Fibroblast of lung (primary cell): ENCODE measurements at places on chromosomes 1 and 21. TPM values are rescaled to one million over a fixed set of nuclear protein-coding genes. Genes with fewer than 3 reads are reported as not detected.
A peak's percentile ranks its signal among the peaks of the same experiment; 100 is the strongest.

Gene MEX3A
- total RNA-seq: 1.5 and 1.7 TPM in 2 replicates

Gene HAPLN2
- total RNA-seq: not detected in 2 replicates

Gene MACO1
- total RNA-seq: 16.9 and 17.5 TPM in 2 replicates

Gene POU2F1
- total RNA-seq: 3.6 and 4.3 TPM in 2 replicates

Gene EXO1
- 1.3 and 3.0 TPM in 2 replicates for total RNA-seq

Gene DMBX1
- not detected in 2 replicates for total RNA-seq

Gene ERICH3
- under 0.01 and 0.17 TPM in 2 replicates for total RNA-seq

Gene HSD3B2
- not detected in 2 replicates for total RNA-seq

Gene WNT4
- total RNA-seq: under 0.01 TPM in 1 of 2 replicates, not detected in the other

Gene DIPK1A
- 8.2 and 19.7 TPM in 2 replicates for total RNA-seq

- DNase-seq: no peak
- H3K4me1 ChIP-seq: no peaks in the 10 kb centered on the region
- H3K4me3 ChIP-seq: no peak overlapping the region
- no peaks in the 10 kb centered on the region for H3K36me3 ChIP-seq
- H3K27ac ChIP-seq: no peak overlapping the region
Measured at GRCh38 chr21:42460391-42461184, 35.4 kb downstream of the RSPH1 start.

GRCh38 chr1:24206083-24206464, 19.0 kb upstream of the IFNLR1 start:
- DNase-seq: no peak
- no peaks in the 10 kb centered on the region for H3K4me1 ChIP-seq
- no peaks in the 10 kb centered on the region for H3K27me3 ChIP-seq
- no peak overlapping the region for H3K27ac ChIP-seq
- no peak overlapping the region for H3K4me3 ChIP-seq
- no peaks in the 10 kb centered on the region for H3K36me3 ChIP-seq

DNA sequence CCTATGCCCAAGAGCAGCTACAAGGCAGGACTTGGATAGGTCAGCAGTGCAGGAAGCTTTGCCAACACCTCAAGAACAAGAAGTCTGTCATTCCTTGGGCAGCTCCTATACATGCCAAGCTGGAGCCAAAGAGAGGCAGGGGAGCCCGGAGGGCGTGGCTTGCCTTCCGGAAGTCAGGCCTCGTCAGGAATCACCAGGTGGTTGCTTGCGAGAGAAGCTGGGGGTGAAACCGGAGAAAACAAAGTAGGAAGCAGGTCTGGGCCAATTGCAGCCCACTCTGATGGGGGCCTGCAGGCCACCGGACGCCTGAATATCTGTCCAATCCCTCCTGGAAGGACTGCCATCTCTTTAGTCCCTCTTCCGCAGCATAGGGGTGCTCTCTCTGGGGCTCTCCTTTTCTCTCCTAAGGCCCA, 794 bp upstream of the FAM76A start:
- H3K4me3 ChIP-seq: peak overlapping the region; percentile 31
- peak overlapping the region; percentile 94 for H3K27ac ChIP-seq
- no peaks in the 10 kb centered on the region for H3K27me3 ChIP-seq
- H3K36me3 ChIP-seq: no peaks in the 10 kb centered on the region
- DNase-seq: peak; percentile 13

DNA sequence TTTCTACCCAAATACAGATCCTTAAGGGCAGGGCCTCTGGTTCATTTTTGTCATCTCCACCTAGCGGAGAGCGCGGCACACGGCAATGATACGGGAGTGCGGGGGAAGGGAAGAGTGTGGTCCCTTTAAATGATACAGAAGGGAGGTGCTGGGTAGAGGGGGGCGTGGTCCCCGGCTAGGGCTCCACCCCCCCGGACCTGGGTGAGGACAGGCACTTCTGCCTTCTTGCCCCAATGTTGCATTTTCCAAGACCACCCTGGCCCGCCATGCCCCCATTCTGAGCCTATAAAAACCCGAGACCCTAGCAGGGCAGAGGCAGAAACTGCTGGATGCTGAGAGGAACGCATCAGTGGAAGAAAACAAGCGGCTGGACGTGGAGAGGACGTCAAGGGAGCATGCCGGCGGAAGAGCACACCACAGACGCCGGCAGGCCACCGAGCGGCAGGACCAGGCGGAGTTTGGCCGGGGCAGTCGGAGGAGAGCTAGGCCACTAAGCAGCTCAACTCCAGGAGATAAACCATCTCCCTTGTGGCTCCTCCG, 30.0 kb downstream of the LRRC3 start:
- peak; percentile 17 for DNase-seq
- H3K36me3 ChIP-seq: no peaks in the 10 kb centered on the region

DNA sequence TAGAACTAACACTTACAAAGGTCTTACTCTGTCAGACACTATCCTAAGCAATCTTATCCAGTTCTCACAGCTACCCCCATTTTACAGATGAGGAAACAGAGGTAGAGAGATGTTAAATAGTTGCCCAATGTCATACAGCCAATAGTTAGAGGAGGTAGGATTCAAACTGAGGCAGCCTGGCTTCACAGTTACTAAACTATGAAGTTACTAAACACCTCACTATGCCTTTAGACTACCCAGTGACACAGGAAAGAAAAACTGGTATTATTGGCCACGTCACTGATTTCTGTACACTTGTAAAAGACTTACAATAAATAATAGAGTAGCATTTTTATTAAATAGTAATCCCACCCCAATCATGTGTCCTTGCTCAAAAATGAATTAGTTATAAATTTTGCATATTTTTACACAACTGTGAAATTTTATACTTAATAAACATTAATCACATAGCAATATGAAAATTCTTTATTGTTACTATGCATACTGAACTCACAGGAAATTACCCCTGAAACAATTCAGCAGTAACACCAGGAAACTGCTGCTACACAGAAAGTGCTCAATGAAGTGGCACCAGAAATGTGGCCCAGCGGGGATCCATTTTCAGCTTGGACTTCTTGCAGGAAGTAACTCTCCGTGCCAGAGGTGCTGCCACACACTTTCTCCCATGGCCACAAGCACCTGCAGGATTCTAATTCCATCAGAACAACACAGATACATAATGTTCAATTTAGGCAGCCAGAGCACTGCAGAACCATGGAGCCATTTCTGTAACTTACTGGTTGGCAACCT, 69.4 kb downstream of the VAV3 start:
- no peak overlapping the region for H3K27ac ChIP-seq
- H3K4me3 ChIP-seq: no peak overlapping the region
- H3K36me3 ChIP-seq: no peaks in the 10 kb centered on the region
- DNase-seq: no peak
- H3K4me1 ChIP-seq: no peaks in the 10 kb centered on the region

- H3K27ac ChIP-seq: no peak overlapping the region
- H3K4me3 ChIP-seq: no peak overlapping the region
- no peaks in the 10 kb centered on the region for H3K27me3 ChIP-seq
- DNase-seq: no peak
- no peaks in the 10 kb centered on the region for H3K4me1 ChIP-seq
Measured at GRCh38 chr1:239647045-239647444, 260.7 kb downstream of the CHRM3 start.

DNA sequence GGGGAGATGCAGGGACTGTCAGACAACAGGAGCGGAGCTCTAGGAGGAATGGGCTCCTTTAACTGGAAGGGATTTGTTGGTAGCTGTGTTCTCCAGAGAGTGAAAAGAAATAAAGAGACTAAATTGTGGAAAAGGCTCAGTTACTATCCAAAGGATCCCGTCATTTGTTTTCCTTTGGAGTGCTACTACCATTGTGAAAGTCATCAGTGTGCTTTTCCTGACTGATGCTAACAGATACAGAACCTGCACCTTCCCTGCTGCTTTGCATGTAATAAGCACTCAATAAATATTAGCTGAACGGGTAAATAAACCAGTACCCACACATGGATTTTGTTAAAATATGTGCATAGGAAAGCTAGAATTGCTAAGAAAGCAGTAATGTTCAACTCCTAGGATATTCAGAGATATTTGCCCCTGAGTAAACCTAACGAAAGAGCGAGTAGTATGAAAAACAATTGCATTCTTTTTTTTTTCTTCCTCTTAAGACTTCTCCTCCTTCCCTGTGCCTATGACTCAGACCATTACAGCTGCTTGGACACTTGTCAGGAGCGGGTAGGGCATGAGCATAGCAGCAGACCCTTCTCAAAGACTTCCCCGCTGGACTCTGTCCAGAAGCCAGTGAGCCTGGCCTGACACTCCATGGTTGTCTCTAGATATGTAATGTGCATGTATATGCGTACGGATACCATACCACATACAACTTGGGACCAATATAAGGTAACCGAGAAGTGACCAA, 41.7 kb downstream of the PTGFRN start:
- no peak overlapping the region for H3K27ac ChIP-seq
- H3K27me3 ChIP-seq: no peaks in the 10 kb centered on the region
- H3K4me1 ChIP-seq: no peaks in the 10 kb centered on the region
- H3K4me3 ChIP-seq: no peak overlapping the region
- no peaks in the 10 kb centered on the region for H3K36me3 ChIP-seq

DNA sequence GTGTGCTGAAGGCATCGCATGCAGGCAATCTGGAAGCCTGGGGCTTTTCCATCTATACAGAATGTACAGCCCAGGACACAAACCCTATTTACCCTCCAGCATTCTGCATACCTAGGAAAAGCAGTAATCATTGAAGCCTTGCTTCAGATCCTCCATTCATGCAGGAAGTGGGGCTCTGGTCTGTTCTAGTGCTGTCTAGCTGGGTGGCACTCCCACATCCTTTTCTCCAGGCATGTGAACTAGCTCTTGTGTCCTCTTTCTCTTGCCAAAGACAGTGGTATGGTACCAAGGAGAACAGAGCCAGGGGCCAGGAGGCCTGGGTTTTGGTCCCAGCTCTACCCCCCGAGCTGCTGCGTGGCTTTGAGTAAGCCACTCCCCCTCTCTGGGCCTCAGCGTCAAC, 21.7 kb downstream of the LRP8 start:
- no peak for DNase-seq
- H3K27ac ChIP-seq: no peak overlapping the region
- no peaks in the 10 kb centered on the region for H3K36me3 ChIP-seq
- H3K27me3 ChIP-seq: no peaks in the 10 kb centered on the region
- no peak overlapping the region for H3K4me3 ChIP-seq

DNA sequence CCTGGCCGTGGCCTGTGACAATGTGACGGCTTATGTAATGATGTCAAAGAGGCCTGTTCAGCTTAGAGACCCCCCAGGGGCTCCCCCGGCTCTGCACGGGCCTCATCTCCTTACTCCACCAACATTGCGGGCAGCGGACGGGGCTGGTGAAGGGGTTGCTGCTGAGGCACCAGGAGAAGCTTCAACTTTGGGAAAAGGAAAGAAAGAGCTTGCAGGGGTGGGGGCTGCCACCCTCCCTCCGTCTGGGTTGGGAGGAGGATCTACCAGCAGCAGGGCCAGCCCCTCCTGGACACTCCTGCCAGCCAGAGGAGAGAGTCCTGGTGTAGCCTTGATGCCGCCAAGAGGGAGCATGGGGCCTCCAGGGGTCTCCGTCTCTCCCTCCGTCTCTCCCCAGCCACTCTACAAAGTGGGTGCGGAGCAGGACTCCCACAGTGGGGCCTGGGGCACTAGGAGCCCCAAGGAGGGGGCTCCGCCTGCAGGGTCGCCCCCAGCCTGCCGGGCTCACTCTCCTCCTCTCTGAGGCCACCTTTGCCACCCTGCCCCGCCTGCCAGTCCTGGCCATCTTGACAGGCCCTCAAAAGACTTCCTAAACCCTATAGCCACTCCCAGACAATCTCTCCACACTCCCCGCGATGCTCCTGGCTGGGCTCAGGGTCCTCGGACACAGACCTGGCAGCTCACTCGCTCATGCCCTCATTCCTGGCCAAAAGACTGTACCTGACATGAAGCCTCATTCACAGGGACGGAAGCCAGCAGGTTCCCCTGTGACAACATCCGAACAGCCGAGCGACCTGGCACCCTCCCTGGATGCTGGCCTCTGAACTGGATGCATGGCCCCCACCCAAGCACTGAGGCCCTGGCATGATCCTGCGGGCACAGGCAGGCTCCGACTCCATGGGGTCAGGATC, 130.4 kb upstream of the ARHGEF16 start:
- H3K4me1 ChIP-seq: no peaks in the 10 kb centered on the region
- H3K27me3 ChIP-seq: peaks cover 3% of the 10 kb centered on the region
- H3K36me3 ChIP-seq: no peaks in the 10 kb centered on the region
- no peak overlapping the region for H3K27ac ChIP-seq

GRCh38 chr21:35988416-35989137, 71.7 kb downstream of the SETD4 start:
- H3K27ac ChIP-seq: no peak overlapping the region
- no peak for DNase-seq
- H3K36me3 ChIP-seq: no peaks in the 10 kb centered on the region
- H3K4me1 ChIP-seq: no peaks in the 10 kb centered on the region

- no peak overlapping the region for H3K4me3 ChIP-seq
- H3K27me3 ChIP-seq: no peaks in the 10 kb centered on the region
- no peak for DNase-seq
- no peak overlapping the region for H3K27ac ChIP-seq
Measured at GRCh38 chr1:111630567-111630966, 11.0 kb downstream of the RAP1A start.

DNA sequence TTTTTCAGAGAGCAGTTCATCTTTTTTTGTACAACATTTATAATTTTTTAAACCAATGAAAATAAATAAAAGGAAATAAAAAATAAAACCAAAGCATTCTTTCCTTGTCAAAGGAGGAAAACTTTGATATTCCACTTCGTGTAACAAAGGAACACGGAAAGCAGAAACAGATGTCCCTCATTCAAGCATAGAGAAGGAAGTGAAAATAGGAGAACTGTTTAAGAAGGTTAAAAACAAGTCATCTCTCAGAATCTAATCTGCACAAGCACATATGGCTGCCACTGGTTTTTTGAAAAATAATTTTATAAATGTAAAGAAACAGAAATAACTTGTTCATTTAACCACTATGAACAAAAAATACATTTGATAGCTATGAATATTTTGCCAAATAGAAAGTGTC, 35.9 kb upstream of the ZNF644 start:
- no peak for DNase-seq
- H3K4me3 ChIP-seq: no peak overlapping the region
- no peaks in the 10 kb centered on the region for H3K36me3 ChIP-seq
- H3K4me1 ChIP-seq: no peaks in the 10 kb centered on the region
- H3K27me3 ChIP-seq: no peaks in the 10 kb centered on the region
- no peak overlapping the region for H3K27ac ChIP-seq

DNA sequence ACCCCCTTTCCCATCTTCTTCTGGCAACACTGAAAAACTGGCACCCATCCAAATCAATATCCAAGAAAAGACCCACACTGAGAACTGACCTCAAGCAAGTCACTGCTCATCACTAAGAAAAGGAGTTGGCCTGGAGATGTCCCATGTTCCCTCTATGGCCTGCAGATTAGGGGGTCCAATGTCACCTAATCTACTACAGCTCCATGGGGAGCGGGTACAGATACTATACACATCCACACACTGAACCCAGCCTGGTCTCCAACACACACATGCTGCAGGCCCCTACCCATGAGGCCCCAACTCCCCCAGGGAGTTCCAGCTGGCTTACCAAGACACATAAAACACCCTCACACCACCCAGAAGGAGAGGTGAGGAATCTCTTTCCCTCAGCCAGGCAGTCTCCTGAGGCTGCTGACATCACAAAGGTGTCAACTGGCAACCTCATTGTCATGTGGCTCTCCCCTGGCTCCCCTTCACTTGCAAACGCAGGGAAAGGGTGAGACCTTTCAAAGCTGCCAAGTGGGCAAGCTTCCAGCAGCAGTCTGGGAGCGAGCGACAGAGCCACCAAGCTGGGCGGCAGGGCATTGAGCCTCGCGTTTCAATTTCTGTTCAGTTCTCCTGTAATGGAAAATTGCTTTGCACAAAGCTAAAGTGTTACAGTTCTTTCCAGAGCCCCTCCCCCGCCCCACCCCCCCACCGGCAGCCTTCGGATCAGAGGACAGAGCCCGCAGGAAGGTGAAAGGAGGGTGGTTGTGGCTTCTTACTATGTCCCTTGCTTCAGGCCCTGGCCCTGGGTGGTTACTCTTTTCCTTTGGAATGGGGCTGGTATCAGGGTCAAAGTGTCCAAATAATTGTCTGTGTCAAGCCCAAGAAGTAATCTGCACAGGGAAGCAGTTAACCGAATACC, at the start of gene LRRC52:
LRRC52 (plus strand) TSS at position 469 of the 907 bp plus-strand sequence; CDS start at position 766, 297 bp downstream.
- DNase-seq: no peak
- no peaks in the 10 kb centered on the region for H3K27me3 ChIP-seq
- H3K4me1 ChIP-seq: no peaks in the 10 kb centered on the region
- H3K4me3 ChIP-seq: no peak within 1 kb of the TSS
- H3K27ac ChIP-seq: no peak within 1 kb of the TSS
